Stimulated activated CD4-positive, alpha-beta T cell treated with anti-CD3 and anti-CD28 coated beads, Interleukin-15, amount 100 ng/mL, for 1 hour (primary cell): ENCODE measurements at places on chromosomes 11 and 22.

GRCh38 chr11:67332081-67332691 lies 21.2 kb downstream of the POLD4 start:
- no peak for DNase-seq

DNA sequence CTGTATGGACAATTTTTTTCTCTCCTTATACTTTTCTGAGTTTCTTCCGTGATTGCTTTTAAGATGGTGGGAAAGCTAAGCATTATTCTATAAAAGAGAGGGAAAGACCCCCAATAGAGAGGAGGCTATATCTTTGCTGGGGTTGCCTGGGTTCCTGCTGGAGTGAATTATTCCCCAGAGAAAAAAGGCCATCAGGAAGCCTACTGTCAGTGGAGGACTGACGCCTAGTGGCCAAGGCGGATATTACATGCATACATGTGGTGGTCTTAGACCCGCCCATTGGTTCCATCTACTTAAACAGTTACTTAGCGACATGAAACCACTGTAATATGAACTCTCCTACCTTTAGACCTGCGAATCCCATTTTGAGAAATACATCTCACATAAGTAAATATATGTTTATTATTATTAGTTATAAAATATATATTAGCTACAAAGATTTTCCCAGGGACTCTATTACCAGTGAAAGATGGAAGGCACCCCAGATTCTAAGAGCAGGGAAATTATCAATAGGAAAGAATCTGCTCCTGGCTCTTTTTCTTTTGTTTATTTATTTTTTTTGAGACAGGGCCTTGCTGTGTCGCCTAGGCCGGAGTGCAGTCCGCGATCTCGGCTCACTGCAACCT lies 15.7 kb upstream of the PGA3 start:
- peak; percentile 57 for DNase-seq

GRCh38 chr11:79959318-79959717 lies 518.5 kb upstream of the TENM4 start:
- no peak for DNase-seq

GRCh38 chr11:127601578-127601977 lies 601.0 kb upstream of the KIRREL3 start:
- no peak for DNase-seq

GRCh38 chr11:57639321-57640067 lies 10.2 kb downstream of the YPEL4 start:
- no peak for DNase-seq

- DNase-seq, result no peak
These were observed 26.7 kb downstream of the FLI1 start for GRCh38 chr11:128720522-128720985.

- DNase-seq, result no peak
These were observed 974 bp downstream of the ANAPC15 start for GRCh38 chr11:72111300-72112142.

- DNase-seq, result no peak
These were observed 13.7 kb downstream of the ARHGEF17 start for GRCh38 chr11:73321604-73322381.

GRCh38 chr11:18713646-18714442 lies 12.1 kb downstream of the IGSF22 start:
- DNase-seq, result no peak

- DNase-seq, result no peak
These were observed 24.6 kb downstream of the IGF2 start for GRCh38 chr11:2114430-2115241.

DNA sequence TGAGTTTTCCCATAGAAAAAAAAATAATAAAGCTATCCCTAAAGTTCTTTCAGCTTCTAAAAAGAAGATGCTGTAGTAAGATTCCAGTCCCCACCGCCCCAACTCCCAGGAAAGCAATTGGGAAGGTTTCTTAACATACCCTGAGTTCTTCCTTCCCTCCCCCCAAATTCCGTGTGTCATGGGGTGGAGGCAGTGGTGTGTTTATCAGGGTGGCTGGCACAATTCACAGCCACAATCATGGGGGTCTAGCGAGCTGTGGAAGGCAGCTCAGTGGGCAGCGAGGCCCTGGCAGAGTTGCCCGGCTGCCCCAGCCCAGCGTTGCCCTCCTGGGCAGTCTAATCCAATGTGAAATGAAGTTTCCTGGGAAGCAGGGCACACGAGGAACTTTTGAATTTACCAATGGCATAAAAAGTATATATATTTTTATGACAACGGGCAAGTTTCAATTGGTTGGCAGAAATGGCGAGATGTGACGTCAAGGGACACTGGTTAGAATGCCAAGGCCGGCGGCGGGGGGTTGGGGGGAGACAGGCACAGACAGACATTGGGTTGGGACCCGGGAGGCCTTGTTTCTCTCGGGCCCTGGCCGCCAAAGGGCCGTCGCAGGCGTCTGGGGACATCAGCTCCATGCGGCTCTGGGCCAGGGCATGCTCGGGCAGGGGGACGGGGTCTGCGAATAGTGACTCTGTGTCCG lies 80.7 kb upstream of the PPARA start:
- DNase-seq, result no peak

DNA sequence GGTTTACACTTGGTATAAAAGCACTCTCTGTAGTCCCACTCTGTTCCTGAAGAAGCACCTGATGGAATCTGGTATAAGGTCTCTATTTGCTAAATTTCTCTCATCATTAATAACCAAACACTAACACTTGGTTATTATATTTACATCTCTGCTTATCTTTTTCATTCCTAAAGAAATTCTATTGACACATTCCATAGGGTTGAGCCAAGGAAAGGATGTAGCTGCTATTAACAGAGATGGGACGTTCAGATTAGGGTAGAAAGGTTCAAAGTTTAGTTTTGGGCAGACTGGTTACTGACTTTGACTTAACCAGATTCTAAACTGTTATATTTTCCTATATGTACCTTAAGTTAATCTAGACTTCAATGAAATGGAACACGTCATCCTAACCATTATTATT lies 91.5 kb downstream of the RSF1 start:
- no peak for DNase-seq

DNA sequence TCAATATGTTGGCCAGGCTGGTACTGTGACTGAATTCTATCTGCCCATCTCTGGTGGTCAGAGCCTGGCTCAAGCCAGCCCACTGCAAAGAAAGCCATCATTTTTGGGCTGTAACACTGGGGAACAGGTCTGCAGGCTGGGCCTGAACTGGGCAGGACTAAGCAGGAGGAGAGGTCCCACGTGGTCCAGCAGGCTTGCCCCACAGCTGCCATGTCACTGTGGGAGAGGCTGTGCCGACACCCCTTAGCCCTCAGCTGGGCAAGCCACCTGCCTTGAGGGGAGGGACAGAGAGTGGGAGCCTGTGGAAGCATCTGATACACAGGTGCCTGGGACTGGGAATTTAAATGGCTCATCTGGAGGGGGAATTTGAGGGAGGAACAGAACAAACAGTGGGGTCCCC lies 66.7 kb upstream of the CLTCL1 start:
- no peak for DNase-seq

DNA sequence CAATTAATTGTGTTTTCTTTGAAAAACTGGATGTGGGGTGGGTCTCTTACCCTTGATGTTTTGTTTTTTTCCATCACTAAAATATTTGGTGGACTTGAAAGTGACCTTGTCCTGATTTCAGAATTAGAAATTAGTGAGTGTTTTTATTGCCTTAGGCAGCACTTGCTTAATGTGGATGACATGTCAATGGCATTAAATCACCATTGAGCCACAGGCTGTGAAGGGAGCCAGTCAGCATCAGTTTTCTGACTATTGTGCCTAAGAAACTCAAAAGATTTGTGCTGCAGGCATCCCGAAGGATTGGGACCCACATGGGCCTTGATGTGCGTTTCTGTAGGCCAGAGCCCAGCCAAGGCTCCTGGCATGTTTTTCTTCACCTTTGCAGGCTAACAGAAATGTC lies 53.8 kb downstream of the SWAP70 start:
- DNase-seq, result no peak

DNA sequence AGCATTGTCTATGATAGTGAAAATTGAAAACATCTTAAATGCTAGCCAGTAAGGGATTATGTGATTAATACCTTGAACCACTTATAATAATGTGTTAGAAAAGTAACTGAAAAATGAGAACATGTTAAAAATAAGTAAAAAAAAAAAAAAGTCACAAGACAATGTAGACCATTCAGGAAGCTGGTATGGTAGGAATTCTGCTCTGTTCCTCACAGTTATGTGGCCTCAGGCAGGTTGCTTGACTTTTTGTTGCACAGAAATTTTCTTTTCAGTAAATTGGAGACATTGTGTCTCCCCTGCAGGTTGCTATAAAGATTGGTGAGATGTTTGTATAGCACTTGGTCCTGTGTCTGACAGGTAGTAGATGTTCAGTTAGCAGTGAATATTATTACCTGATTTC lies 17.3 kb upstream of the PLET1 start:
- DNase-seq, result no peak

- no peak for DNase-seq
These were observed 28.5 kb upstream of the CKAP5 start for GRCh38 chr11:46874586-46874985.

- no peak for DNase-seq
These were observed 99.5 kb downstream of the BCR start for GRCh38 chr22:23279781-23280180.

- DNase-seq, result no peak
These were observed at the start of gene CD248 for GRCh38 chr11:66316849-66317251. CD248 (minus strand) TSS chr11:66317044; CDS start chr11:66317027, 17 bp downstream.

DNA sequence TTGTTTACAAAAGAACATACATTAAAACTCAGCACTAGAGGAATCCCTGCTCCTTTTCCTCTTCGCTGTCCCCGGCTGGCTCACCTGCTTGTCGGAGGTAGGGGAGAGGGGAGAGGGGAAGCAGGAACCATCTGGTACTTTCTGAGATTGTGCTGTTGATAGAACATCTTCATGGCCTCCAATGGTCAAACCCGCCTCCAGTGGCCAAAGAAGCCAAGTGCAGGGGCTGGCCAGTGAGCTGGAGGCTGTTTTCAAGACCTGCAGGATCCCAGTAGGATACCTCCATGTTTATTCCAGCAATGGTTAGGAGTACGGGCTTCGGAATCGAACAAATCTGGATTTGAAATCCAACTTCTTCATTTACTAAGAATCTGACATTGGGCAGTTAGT lies 92.6 kb downstream of the PKNOX2 start:
- no peak for DNase-seq

- DNase-seq, result no peak
These were observed 8.5 kb upstream of the DMC1 start for GRCh38 chr22:38578505-38578904.

DNA sequence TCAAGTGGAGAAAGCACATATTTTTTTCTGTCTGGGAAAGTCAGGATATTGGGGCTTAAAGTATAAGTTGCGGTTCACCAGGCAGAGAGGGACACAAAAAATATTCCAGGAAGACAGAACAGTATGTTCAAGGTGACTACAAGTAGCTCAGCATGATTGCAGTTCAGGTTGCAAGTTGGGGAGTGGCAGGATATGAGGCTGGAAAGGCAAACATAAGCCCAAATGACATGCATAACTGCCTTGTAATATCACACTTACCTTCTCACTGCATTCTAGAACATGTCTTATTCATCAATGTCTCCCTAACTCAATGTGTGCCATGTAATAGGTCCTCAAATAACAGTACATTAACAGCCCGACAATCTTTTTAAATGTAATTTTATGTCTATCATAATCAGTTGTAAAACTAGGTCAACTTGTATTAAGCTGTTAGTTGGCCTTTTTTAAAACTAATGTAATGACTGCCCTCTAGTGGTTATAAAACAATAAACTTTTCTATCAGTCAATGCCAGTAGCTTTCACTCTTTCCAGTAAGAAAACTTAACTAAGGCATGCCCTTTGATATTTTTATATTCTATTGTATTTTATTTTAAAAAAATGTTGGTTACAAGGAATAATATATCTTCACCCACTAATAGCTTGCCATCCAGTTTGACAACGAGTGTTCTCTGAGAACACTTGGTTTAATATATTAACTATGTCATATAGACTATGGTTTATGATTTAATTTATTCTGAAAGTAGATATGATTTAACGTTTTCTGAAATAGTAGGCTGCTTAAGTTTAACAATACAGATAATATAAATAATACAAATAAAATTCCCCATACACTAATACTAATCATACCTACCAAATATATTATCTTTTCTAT lies 39.4 kb upstream of the CFAP300 start:
- no peak for DNase-seq

DNA sequence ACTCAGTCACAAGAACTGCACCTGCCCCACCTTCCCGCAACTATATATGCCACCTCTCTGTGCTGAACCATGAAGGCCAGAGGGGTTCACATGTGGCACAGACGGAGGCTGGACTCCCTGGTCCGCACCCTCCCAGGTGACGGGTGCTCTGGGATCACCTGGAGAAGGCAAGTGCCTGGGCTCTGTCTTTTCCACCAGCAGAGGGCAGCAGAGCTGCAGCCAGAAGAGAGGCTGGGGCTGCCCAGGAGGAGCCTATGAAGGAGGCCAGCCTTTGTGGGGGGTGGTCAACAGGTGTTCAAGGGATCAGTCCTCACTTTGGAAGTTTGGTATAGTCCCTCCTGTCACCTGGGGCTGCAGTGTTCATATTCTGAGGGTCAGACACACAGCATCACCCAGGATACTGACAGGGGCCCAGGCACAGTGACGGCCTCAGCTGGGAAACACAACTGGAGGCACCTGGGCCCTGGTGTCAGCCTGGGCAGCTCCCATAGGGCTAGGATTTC lies 39.2 kb upstream of the IGLL5 start:
- peak; percentile 52 for DNase-seq

- no peak for DNase-seq
These were observed 2.3 kb downstream of the OR51G1 start for GRCh38 chr11:4921796-4922195.

DNA sequence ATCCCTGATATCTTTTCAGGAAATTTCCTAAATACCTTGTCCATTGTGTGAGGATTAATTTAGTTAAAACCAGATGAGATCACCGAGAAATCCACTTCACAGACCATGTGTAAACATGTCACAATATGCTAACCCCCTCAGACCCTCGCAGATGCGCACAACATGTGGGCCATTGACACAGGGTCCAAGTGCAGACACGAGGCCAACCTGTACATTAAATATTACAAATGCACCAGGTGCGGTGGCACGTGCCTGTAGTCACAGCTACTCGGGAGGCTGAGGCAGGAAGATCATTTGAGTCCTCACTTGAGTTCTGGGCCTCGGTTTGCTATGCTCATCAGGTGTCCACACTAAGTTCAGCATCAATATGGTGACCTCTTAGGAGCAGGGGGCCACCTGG lies 9.9 kb upstream of the TMPRSS4 start:
- no peak for DNase-seq

GRCh38 chr11:11346303-11346702 lies 6.7 kb downstream of the CSNK2A3 start:
- no peak for DNase-seq

DNA sequence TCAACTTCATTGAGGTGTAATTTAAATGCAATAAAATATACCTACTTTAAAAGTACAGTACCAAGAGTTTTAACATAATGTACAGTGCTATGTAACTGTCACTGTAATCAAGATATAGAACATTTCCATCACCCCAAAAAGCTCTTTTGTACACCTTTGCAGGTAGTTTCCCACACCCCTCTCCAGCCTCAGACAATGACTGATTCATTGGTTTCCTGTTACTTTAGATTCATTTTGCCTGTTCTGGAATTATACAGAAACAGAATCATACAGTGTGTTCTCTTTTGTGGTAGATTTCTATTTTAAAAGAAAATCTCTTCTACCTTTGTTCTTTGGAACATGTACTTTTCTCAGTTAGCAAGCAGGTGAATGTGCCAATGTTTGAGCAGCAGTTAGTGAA lies 38.2 kb downstream of the SHISA8 start:
- no peak for DNase-seq

GRCh38 chr11:120343429-120343828 lies 7.2 kb downstream of the ARHGEF12 start:
- DNase-seq, result no peak

GRCh38 chr11:125902277-125902926 lies 604 bp downstream of the PUS3 start:
- DNase-seq, result no peak
